Stomach (tissue), 19 donors: ENCODE measurements at places on chromosomes 5 and 9.
A peak's percentile ranks its signal among the peaks of the same experiment; 100 is the strongest.

DNA sequence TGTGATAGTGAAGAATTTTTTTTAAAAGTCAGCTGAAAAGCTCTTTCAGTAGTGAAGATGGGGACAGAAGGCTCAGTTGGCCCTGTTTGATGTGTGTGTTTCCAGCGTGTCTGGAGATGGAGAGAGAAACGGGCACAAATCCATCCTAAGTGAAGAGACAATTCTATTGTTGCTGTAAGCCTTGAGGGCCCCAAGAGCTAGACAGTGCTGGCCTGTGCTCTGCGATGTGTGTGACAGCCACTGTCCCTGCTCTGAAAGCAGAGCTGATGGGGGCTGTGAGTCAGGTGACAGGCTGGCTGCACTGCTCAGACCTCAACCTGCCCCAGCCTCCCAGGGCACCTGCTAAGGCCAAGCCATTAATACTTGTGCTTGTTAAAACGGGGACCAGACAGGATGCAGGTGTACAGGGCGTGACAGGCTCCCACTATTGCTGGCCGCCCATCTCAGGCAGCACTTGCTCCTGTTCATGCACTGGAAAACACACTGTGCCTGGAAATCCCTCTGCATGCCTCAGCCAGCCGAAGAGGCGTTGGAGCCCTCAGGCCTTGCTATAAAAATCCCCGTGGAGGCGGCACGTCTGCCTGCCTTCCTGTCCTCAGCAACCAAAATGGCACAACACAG lies 44.6 kb upstream of the SEMA4D start:
- no peak overlapping the region for H3K27ac ChIP-seq
- no peaks in the 10 kb centered on the region for H3K4me1 ChIP-seq
- no peaks in the 10 kb centered on the region for H3K36me3 ChIP-seq
- H3K4me3 ChIP-seq: no peak overlapping the region

GRCh38 chr9:131595696-131596429 lies 50.5 kb downstream of the PRRT1B start:
- no peak for DNase-seq
- H3K4me3 ChIP-seq: no peak overlapping the region
- H3K27me3 ChIP-seq: no peaks in the 10 kb centered on the region
- H3K4me1 ChIP-seq: peaks cover 7% of the 10 kb centered on the region
- H3K27ac ChIP-seq: no peak overlapping the region
- H3K36me3 ChIP-seq: peaks cover 43% of the 10 kb centered on the region

GRCh38 chr5:14699807-14700400 lies 35.4 kb downstream of the OTULIN start:
- H3K36me3 ChIP-seq: peaks cover 80% of the 10 kb centered on the region
- no peaks in the 10 kb centered on the region for H3K27me3 ChIP-seq
- peaks cover 25% of the 10 kb centered on the region for H3K4me1 ChIP-seq
- no peak overlapping the region for H3K4me3 ChIP-seq
- no peak overlapping the region for H3K27ac ChIP-seq
- no peak for DNase-seq

DNA sequence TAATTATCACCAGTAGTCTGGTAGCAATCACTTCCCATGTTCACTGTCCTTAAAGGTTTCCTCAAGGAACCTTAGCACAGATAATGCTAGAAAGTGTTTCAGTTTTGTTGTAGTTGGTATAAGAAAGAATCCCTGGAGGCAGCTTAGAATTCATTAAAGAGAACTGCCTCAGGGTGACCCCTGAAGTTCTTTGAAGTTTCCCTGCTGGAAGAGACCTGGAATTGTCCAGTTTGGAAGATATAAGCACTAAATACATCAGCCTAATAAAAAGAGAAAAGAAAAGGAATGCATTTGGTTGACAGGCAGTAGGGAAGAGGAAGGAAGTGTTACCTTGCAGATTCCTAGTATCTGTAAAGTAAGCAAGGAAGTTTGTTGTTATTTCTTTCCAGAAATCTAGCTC lies 999.6 kb upstream of the DMAC1 start:
- H3K4me1 ChIP-seq: no peaks in the 10 kb centered on the region
- no peak overlapping the region for H3K27ac ChIP-seq
- H3K36me3 ChIP-seq: no peaks in the 10 kb centered on the region
- no peaks in the 10 kb centered on the region for H3K27me3 ChIP-seq
- no peak for DNase-seq

DNA sequence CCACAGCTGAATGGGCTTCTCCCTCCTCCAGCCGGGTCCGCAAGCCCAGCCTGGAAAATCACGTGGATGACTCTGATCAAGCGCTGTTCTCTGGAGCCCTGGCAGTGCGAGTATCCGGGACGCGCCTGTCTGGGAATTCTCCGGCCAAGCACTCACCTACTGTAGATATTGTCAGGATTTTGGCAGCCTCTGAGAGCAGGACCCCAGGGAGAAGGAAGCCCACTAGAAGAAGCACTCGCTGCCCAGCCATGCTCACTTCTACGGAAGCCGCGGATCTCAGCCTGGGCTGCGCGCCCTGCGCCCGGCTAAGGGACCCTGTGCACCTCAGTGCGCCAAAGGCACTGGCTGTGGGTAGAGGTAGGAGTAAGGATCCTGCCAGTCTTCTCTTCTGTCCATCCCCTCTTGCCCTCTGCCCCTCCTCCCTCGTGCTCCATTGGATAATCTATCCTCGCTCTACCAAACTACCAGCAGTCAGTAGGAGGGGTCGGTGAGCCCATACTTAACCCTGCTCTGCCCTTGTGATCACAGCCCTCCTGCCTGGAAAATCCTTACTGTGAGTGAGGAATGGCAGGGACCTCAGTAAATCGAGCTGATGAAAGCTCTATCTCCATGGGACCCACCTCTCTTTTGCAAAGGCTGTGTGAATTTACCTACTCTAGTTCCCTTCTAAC lies at the start of gene UGT3A2:
Gene UGT3A2, minus strand, starts transcription at position 343 of the 671 bp plus-strand sequence. Its CDS starts 93 bp downstream, at position 250.
- no peak within 1 kb of the TSS for H3K27ac ChIP-seq
- H3K4me1 ChIP-seq: no peaks in the 10 kb centered on the region

- peak; percentile 30 for DNase-seq
- H3K36me3 ChIP-seq: no peaks in the 10 kb centered on the region
Observed at GRCh38 chr5:158388021-158388420, 529.1 kb upstream of the CLINT1 start.

DNA sequence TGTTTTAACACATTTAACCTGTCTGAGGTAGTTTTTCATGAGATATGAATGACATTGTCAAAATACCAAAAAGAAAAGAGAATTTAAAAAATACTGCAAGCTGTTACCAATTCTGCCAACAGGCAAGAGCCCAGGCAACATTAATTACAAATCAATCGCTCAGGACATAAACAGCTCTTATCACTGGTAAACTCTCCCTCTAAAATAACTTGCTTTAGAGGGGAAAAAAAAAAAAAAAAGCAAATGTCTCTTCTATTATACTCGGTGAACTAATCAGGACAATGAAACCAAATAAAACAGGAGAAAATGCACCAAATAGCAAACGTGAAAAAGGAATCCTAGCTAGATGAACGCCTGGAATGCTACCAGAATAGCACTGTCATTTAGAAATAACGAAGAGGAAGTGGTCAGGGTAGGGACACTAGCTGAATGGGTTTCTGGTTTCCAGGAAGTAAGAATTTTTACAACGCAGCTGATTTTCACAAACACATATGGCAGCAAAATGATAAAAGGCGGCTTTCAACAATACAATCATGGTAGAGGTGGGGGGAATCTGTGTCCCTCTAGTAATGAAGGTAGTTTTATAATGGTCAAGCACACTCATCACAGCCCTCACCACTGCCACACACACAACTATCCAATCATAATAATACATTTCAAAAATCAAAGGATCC lies 94.9 kb downstream of the DENND1A start:
- no peaks in the 10 kb centered on the region for H3K4me1 ChIP-seq
- no peak overlapping the region for H3K27ac ChIP-seq
- no peak overlapping the region for H3K4me3 ChIP-seq
- H3K36me3 ChIP-seq: no peaks in the 10 kb centered on the region
